ENCODE measurements at places on chromosomes 2 and 18.

DNA sequence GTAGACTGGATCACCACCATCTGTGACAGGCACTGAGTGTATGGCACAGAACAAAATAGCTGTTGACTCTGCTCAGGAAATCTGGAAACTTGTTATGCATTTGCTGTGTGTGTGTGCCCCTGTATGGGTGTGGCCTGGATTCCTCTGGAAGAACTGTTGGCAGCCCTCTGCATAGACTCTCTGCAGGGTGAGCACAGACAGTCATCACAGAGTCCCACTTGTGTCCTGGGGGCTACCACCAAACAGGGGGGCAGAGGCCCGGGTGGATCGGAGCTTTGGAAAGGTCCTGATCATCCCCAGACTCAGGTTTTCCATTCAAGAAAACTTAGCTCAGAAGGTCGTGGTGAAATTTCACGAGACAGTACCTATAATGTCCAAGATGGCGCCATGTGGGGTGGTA, 258.6 kb downstream of the SOX11 start:
- no peak for DNase-seq

- no peak for DNase-seq
Measured at GRCh38 chr2:7012141-7012764, 95.0 kb downstream of the RNF144A start.

- no peak for DNase-seq
Measured at GRCh38 chr18:68604256-68604655, 110.7 kb downstream of the TMX3 start.

- DNase-seq: no peak
Measured at GRCh38 chr2:287471-287885, 413 bp downstream of the ALKAL2 start.

DNA sequence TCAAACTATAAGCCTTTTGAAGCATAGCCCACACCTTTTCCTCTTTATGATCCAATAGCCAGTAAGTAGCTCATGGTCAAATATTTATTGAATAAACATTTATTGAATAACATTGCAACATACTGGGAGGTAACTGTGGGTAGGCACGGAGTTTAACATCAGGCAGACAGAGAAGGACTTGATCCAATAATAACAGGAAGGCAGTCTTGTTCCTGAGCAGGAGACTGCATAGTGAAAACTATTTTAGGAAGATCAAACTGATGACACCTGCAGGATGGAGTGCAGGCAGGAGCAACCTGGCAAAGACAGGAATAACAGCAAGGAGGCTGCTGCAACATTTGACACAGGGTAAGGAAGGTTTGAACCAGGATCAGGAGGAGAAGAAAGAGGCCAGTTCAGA, 3.1 kb upstream of the DCTN1 start:
- DNase-seq: no peak

DNA sequence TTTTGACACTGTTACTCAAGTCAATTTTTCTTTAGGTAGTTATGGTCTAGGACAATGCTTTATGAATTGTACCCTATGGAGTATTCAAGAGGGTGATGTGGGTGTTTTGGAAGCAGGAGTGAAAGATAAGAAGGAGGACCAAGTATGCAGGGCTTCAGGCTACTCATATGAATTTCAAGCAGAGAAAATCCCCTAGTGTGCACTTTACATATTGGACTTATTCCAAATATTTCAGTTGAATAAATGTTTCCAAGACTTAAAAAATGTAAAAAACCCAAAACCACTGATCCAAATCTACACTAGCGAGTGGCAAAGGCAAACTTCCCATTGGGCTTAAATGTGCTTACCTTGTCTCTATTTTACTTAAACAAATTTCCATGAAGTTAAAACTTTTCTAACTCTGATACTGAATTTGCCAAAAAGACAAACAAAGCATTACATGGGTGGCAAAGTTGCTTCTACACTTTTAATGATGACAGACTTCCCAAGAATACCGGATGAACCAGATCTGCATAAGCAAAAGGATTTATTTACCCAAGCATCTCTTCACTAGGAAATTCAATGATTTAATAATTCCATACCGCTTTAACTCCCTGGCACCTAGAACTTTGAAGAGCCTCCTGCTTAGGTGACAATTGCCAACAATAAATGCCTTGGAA, 1233.5 kb upstream of the NXPH2 start:
- no peak for DNase-seq

DNA sequence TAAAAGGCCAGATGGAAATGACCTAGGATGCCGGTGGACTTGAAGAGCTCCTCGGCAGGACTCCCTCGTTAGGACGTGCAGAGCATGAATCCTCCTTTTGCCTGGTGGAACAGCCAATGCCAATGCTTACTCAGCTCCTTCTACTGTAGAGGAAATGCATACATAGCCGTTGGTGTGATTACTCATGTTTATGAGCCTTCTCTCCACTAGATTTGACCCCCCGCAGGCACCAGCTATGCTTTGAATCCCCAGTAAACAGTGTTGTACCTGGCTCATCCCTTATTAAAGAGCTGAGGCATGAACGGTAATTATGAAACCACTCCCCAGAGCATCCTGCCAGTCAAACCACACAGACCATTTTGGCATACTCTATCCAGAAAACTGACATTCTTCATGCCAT, 172.8 kb downstream of the ANTXR1 start:
- DNase-seq: no peak

GRCh38 chr2:39665811-39666490, at the start of gene TMEM178A:
TMEM178A (plus strand) TSS chr2:39665917; CDS start chr2:39665975, 58 bp downstream.
- no peak for DNase-seq

- DNase-seq: no peak
Measured at GRCh38 chr18:64747803-64748202, 598.9 kb upstream of the LINC00305 start.

- no peak for DNase-seq
Measured at GRCh38 chr18:45836242-45837205, 11.0 kb downstream of the SIGLEC15 start.

GRCh38 chr18:12652861-12653401, 5.0 kb downstream of the SPIRE1 start:
- no peak for DNase-seq

- DNase-seq: no peak
Measured at GRCh38 chr2:172380436-172381274, 46.7 kb upstream of the ITGA6 start.

- DNase-seq: no peak
Measured at GRCh38 chr2:45821558-45822271, 170.2 kb downstream of the PRKCE start.

DNA sequence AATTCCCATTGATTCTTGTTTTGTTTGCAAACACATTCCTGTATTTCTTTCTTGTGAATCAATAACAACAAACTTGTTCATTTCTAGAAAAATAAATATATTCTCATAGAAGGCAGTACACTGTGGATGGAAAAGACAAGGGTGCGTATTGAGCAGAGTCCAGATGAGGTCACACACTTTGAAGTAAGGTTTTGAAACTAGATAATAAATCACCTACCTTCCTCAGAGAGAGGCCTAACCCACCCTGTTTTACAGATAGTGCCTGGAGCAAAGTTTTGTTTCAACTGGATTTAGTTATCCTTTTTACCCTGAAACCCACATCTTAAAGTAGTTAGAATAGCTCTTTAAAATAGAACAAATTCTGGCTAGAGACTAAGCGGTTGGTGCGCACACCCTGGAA, 137.1 kb upstream of the PIEZO2 start:
- no peak for DNase-seq

- DNase-seq: no peak
Measured at GRCh38 chr2:179622112-179622511, 239.3 kb downstream of the ZNF385B start.

DNA sequence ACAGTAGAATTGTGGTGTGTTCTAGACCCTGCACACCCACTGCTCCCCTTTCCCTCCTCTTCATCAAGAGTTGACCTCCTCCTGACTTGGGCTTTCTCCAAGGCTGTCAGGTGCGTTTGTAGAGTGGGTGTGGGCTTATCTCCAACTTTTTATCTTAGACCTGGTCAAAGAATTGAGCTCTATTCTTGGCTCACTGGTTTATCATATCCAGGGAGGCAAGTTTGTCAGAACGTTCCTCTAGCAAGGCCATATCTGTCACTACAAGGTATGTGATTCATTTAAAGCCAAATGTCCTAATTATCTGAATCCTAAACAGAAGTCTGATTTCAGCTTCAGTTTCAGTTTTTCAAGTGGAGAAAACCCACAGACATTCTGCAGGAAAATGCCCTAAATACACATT, 117.1 kb upstream of the MGAT5 start:
- DNase-seq: no peak

DNA sequence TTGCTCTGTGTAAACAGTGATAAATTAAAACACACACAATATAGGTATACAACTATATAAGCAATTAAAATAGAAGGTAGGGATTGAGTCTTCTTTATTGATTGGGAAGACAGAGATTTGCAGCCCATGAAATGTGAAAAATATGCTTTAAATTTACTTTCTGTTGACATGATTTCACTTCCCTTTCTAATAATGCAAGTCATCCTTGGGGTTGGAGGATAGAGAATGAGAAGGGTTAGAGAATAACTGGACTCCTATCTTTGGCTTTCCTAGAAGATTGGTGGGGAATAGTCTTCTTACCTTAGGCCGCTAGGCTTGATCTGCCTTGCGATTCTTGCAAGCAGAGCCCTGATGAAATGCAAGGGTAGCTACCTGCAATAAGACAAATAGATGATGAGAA, 339.8 kb downstream of the NYAP2 start:
- no peak for DNase-seq

- no peak for DNase-seq
Measured at GRCh38 chr2:9971105-9971818, 19.8 kb downstream of the GRHL1 start.

DNA sequence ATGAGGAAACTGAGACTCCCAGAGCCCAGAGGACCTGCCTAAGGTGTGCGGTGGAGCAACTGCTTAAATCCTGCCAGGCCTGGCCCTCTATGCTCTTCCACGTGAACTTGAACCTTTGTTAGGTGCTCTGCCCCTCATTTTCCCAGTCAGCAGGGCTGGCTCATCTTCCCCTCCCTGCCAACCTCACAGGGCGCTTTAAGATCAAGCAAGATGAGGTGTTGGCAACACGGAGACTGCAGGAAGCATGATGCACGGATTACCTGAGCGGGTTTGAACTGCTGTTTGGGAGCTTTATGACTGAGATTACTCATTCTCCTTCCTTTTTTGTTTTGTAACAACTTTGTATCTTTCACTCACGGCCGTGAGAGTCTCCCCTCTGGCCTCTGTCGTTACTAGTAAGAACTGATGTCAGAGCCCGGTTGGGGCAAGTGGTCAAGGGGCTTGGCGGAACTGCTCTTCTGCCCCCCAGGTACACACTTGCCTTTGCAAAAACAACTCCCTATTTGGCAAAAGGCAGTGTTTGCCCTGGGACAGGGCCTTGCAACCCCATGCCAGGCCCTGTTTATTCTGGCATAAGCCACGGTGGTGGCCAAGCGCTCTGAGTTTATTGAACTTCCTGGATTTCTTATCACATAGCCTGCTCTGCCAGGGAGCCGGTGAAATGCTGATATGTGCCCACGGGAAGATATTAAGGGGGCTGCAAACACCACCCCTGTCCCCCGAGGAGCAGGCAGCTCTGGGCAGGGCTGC, 127.8 kb downstream of the INHBB start:
- no peak for DNase-seq

DNA sequence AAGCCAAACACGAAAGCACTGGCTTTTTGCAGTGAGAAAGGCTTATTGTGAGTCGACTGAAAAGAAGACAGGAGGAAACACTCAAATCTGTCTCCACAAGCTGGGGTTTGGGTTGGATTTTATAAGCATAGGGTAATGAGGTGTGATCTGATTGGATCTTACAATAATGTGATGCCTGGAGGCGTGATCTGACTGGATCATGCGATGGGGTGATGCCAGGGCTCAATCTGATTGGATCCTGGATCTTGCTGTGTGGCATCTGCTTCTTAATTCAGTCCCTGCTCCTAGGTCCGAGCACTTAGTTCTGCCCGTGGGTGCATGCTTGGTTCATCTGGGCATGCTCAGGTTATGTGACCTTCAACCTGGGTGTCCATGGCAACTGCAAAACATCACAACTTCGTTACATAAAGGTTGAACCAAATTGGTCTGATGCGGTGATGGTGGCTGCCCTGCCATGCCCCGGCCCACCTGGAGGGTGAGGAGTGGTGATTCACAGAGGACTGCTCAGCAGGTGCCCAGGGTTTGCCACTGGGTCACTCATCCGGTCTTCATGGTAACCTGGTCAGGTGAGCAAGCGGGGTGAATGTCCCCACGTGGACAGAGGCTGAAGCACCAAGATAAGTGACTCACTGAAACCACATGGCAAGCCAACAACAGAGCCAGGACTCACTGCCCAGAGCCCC, 111.0 kb downstream of the KCNF1 start:
- DNase-seq: no peak
